ENCODE measurements at places on chromosomes 2 and 18.

DNA sequence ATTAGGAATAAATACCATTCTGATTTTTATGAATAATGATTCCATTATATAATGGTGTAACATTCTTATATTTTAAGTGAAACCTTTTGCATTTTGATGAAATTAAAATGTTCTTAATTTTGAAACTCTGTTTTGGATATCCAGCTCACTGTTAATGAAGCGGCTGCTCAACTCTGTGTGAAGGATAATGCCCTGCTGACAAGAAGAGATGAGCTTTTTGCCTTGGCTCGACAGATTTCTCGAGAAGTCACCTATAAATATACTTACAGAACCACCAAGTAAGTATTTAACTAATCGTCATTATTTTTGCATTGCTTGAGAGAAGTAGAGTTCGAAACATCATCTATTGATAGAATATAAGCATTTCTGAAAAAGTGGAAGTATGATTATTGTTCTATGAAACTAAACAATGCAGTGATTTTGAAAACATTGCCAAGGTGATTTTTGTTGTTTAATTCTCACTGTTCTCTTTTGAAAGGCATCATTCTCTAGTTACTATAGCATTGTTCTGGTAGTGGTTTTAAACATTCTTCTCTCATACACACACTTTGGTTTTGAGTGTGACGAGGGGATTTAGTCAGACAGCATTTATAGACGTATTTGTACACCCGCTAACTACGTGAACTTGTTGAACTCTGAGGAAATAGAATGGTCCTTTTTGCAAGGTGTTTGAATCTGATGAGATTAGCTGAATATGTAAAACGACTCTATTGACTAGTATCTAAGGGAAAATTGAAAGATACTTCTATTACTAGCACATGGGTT, 21.5 kb downstream of the NAB1 start:
- no peak for DNase-seq

GRCh38 chr2:226030788-226031646, 631.5 kb downstream of the NYAP2 start:
- DNase-seq: peak; percentile 74

DNA sequence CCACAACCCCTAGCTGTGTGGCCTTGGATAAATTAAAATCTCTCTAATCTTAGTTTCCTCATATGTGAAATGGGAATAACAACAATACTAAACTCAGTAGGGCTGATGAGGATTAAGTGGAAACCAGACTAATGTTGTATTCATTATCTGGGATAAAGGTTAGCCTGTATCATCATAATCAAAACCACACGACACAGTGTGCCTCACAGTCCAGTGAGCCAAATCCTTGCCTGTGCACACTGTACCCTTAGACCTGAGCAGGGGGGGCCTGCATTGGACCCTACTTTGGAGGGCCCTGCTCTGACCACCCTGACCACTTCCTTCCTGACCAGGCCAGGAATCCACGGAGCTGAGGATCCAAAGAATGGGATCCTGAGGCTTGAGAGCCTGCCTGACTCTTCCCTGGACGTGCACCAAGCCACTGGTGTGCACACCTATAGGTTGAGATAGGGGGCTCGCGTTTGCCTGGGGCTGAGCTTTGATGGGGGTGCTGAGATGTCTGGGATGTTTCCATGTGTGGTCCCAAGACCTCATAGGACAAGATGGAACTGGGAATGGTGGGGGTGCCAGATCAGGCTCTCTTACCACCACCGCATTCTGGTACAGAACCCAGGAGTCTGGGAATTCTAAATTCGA, 69.7 kb downstream of the TGOLN2 start:
- no peak for DNase-seq

- DNase-seq: no peak
Measured at GRCh38 chr2:240920783-240921231, 14.7 kb downstream of the CROCC2 start.

DNA sequence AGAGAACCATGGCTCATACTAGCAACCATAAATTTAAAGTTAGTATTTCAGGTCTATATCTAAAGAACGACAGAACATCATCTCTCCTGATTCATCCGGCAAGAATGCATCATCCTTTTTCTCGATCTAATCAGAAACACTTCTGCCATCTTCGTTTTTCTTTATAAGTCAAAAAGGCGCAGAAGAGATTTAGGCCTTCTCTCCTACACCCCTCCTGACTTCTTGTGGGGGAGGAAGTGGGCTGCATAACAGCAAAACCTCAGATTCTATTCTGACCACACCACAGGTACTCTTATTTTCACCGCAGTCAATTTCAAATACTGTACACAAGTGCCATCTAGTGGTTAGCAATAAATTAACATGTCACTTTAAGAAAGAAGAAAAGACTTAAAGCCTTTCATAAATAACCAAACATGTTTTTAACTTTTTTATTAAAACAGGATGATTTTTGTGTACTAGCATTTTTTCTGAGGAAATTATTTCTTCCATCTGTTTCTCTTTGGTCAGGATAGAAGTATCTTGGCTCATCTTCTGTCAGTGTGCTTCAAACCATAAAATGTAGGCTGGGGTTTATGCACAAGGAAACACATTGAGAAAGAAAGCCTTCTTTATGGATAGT, 48.4 kb upstream of the PIK3C3 start:
- DNase-seq: peak; percentile 54

DNA sequence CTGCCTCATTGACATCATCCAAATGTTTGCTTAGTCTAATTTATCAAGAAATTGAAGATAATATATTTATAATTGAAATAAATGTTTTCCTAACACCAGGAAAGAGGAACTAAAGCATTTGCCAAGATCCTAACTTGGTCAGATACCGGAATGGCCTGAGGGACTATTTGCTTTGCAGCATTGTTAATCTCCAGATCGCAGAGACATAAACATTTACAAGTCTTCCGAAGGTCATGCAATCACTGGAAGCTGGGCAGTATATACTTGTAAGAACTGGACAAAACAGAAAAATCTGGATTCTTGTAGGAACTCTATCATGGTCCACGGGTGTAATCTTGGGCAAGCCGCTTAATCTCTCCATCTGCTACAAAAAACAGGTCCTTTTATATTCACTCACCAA, 42.2 kb downstream of the CYBRD1 start:
- DNase-seq: no peak

- DNase-seq: no peak
Measured at GRCh38 chr18:44589693-44590355, 90.9 kb upstream of the SETBP1 start.

DNA sequence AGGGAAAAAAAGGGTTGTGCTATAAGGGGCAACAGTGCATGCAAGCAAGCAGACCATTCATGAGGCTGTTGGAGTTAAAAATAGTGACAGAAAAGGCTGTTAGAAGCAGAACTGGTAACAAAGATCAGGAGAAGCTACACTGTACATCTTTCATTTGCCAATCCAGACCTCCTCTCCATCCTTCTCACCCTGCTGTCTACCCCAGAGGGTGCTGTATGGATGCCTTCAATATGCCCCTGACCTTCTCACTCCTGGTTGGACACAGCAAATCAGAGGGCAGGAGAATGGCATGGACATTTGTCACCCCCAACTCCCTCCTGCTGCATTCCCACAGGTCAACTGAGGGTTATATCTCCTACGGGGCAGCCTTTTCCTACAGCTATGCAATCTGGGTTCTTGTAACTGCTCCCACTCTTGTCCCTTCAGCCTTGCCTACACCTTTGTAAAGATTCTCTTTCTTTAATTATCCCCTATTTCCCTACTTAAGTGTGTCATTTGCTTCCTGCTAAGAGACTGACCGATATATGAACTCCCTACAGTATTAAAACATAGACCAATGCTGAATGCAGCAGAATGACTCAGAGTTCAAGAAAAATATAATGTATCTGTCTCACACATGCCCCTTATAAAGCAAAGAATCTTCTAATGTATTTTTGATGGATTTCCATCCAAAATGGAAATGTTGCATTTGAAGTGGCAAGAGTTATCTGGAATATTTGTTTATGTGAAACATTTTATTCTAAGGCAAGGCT, 169.2 kb upstream of the NCKAP5 start:
- DNase-seq: no peak

- DNase-seq: no peak
Measured at GRCh38 chr2:161030260-161031063, 129.8 kb upstream of the TANK start.

- DNase-seq: peak; percentile 46
Measured at GRCh38 chr2:111624411-111625156, 259.4 kb downstream of the ANAPC1 start.

GRCh38 chr2:155481141-155481540, 782.6 kb downstream of the KCNJ3 start:
- no peak for DNase-seq

DNA sequence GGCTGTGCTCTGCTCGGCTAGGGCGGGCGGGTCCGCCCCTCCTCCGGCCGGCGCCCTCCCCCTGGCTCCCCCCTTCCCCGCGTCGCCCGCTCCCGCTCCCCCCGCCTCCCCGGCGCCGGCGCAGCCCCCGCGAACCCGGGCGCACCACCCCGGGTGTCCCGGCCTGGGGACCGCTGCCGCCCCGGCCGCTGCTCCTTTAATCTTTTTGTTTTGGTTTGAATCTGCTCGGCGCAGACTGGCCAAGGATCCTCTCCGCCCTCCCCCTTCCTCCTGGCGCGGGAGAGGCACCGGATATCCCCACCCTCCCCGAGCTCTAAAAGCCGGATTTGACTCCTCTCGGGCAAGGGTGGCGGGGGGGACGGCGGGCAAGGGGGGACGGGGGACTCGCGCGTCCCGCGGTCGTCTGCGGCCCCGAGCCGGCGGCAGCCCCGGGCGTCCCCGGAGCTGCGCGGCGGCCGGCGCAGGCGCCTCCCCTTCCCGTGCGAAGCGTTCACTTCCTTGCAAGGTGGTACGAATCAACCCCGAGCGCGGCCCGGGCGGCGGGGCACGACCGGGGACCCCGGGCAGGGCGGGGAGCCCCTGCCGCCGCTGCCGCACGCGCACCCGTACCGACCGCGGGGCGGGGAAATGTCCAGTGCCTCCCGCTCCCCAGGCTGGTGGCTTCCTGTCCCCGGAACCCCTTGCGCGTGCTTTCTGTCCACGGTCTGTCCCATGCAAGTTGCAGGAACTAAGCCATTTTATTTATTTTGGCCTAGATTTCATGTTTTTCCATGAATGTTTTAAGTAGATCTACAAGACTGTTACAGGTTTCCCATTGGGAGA, at the start of gene PTGR3:
PTGR3 (minus strand) TSS at position 11 of the 822 bp plus-strand sequence. CDS start 81 bp downstream, outside the sequence.
- peak; percentile 81 for DNase-seq

DNA sequence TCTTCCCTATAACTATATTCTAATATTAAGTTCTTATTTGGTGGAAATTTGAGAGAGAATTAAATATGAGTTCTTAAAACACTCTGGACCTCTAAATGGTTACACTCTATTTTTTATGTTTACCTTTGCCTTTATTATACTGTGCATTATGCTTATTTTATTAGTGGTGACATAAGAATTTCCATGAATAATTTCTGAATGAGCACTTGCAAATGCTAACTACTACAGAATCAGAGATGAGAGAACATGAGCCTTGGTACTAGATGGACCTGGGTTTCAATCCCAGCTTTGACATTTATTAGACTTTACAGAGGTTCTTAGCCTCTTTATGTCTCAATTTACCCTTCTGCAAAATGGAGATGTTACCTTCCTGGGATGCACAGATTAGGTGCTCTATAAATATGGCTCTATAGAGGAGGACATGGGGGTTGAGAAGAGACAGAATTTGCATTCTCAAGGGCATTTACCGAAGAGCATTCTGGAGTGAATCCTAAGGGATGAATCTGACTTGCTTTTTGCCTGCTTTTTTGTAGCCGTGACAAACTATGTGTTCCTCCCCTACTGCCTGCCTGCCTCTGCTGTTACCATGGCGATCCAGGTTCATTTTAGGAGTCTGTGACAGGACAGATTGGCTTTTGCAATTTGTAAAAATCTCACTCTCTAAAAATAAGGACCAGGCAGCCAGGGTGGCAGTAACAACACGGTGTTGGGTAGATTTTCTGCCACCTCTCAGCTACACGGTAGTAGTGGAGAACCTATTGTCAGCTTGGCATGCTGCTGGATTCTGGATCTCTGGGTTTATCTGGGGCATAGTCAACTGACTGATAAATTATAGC, 20.7 kb upstream of the CNRIP1 start:
- no peak for DNase-seq

GRCh38 chr2:99388892-99389291, 51.7 kb downstream of the EIF5B start:
- DNase-seq: no peak

GRCh38 chr2:129334128-129334527, 645.3 kb upstream of the RAB6C start:
- no peak for DNase-seq

All from SK-MEL-5 (cell line).